ENCODE measurements at places on chromosomes 4 and X.

GRCh38 chr4:158895797-158896576, 127.2 kb downstream of the FNIP2 start:
- DNase-seq, result no peak

DNA sequence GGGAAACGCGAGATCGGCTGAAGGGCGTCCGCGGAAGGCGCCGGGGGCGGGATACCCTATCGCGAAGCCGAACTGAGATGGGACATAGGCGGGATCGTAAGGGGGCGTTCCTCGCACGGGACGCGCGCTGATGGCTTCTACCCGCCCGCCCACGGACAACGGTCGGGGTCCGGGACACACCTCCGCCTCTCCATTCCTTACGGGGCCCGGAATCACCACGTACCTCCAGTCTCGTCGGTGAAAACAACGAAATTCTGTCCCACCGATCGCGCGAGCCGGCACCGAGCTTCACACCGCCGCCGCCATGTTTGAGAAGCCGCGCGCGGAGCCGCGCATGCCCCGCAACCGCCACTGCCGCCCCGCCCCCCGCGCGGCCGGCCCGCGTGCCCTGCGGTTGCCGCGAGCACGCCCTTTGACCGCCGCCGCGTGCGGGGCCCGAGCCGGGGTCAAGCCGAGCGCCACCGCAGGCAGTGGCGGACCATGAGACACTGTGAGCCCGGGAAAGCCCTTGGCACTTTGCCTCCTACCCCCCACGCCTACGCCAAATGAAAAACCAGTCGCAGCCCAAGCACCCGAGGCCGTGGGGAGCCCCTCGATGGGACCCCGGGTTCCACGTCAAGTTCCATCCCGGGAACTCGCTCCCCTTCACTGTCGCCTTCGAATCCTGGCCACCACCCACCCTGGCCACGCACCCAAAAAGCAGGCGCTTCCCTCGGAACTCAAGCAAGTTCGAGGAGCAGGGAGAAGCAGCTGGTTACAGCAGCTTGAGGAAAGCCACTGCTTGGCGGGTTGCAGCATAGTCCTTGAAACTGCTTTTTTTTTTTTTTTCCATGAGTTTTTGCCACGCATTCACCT, at the start of gene SCML2:
SCML2 (minus strand) TSS at position 320 of the 855 bp plus-strand sequence. CDS start 20,617 bp downstream, outside the sequence.
- DNase-seq, result no peak

DNA sequence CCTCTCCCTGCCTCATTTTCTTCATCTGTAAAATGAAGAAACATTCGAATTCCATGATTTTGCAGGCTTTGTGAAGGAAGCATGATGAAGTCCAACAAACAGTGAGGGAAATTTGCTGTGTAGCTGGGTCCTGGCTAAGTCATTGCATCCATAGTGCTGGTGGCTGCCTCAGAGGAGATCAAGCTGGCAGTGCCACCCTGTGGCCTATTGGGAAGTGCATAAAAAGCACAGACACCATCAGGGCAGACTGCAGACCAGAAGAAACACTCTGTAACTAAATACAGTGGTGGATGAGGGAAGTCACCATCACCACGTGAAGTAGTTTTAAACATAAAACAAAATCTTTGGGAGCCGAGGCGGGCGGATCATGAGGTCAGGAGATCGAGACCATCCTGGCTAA, 40.7 kb upstream of the DDX3X start:
- DNase-seq, result no peak

DNA sequence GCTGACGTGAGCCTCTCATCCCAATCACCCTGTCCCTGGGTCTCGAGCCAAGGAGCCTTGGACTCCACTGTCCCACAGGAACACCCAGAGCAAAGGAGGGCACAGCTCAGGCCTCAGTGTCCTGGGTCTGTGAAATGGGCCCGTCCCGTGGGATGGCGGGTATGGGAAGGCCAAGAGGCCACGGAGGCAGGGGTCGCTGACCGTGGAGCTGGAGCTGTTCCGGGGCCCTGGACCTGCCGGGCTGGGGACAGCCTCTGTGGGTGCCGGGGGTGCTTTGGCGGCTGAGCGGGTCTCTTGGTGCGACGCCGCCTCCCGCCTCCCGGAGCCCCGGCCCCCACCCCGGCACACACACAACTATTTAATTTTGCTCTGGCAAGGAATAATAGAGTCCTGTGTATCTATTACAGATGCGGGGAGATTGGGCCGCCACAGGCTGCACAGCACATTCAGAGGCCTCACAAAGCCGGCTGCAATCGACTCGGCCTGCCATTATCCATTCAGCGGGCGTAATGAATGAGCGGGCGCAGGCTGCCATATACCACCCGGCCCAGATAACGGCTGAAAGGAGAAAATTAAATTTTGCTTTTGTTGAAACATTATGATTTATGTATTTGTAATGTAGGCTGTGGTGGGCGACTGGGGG, 83.9 kb upstream of the NKX1-1 start:
- DNase-seq, result no peak

GRCh38 chr4:137266511-137266910, 265.8 kb downstream of the PCDH18 start:
- DNase-seq, result no peak

DNA sequence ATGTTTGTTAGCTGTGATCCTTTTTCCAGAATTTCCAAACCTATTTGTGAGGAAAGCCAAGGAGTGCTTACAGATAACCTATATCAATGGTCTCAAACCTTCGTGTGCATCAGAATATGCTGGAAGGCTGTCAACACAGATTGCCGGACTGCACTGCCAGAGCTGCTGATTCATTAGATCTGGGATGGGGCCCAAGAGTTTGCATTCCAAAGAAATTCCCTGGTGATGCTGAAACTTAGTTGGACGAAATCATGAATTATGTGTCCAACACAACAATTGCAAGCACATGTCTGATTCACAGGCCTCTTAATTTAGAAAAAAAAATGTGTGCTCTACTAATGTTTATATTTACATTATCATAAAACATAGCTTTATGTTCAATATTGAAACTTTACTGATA, 544.0 kb upstream of the AMOT start:
- no peak for DNase-seq

- DNase-seq, result no peak
These were observed 422.6 kb downstream of the BCOR start for GRCh38 chrX:39675162-39675553.

DNA sequence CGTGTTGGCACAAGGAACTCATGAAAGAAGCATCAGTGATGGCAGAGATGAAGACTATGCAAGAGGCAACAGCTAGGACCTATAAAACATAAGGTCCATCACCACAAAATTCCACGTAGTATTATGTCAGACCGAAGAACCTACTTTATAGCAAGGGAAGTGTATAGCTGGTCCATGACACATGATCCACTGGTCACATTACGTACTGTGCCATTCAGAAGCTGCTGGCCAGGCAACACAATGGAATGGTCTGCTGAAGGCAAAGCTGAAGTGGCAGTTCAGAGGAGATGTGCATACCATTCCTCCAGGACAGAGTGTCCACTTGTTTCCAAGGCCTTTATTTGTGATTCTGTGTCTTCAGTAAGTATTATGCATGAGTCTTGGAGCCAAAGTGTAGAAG, 215.5 kb upstream of the UGT8 start:
- DNase-seq, result no peak

- DNase-seq, result no peak
These were observed 65.5 kb upstream of the TRIM2 start for GRCh38 chr4:153138736-153139135.

- no peak for DNase-seq
These were observed 124.4 kb downstream of the RELL1 start for GRCh38 chr4:37561803-37562207.

- no peak for DNase-seq
These were observed 199.7 kb downstream of the HS6ST2 start for GRCh38 chrX:132758759-132759158.

DNA sequence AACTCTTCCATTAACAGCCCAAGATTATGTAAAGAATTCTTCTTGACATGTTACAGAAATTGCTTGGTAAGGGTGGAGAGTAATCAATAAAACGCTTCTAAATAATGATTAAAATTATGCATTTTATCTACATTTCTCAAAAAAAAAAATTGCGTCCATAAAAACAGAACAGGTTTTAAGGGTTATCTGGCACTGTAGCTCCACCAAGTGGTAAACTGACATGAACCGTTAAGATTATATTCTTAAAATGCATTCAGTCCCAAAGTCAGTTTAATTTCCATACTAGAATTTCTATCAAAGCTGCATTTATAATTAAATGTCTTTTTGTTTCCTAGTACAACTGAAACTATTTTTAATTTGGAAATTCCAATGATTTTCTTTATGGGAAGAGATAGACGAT, 214.0 kb upstream of the UGT8 start:
- DNase-seq, result no peak

DNA sequence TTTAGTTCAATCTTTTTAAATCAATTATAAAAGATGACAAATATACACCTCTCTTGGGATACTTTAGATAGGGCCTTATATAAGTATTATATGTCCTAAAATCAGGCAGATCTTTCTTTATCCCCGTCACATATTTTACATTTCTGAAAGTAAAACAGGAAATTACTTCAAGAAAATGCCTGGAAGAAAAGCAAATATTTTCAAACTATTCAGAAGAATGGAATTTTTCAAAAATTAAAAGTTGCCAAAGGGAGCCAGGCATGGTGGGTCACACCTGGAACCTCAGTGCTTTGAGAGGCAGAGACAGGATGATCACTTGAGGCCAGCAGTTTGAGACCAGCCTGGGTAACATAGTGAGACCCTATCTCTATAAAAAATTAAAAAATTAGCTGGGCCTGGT, 34.4 kb downstream of the MGARP start:
- DNase-seq, result no peak

- no peak for DNase-seq
These were observed 174.9 kb downstream of the QDPR start for GRCh38 chr4:17336986-17337385.

- DNase-seq, result no peak
These were observed 156.6 kb downstream of the CHIC2 start for GRCh38 chr4:53907772-53908171.

DNA sequence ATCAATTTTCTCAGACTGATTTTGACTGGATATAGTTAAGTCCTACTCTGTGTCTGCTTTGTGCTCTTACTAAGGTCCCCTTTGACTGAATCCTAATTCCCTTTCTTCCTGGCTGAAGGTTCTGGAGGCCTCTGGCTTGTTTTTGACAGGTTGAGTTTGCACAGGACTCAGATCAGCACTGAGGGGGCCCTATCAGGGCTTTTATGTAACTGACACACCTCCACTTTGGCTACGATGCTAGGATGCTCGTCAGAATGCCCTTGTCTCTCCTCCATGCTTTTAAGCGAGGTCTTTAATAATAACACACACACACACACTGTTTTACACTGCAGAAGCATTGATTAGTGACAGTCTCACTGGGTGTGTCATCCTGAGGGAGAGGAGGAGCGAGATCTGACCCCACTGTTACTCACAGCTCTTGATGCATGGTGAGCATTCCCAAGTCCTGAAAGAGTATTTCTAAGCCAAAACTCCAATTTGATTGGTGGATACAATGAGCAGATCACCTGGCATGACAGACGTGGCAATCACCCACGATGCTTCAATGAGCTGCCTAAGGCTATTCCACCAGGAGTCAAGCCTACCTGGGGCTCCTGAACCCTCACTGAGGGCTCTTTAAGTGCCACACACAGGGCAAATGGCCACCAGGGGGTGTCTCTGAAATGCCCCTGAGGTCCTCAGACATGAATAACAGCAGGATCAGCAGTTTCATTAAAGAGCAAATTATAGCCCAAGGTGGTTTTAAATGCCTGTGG, 130.4 kb upstream of the CPEB2 start:
- no peak for DNase-seq

DNA sequence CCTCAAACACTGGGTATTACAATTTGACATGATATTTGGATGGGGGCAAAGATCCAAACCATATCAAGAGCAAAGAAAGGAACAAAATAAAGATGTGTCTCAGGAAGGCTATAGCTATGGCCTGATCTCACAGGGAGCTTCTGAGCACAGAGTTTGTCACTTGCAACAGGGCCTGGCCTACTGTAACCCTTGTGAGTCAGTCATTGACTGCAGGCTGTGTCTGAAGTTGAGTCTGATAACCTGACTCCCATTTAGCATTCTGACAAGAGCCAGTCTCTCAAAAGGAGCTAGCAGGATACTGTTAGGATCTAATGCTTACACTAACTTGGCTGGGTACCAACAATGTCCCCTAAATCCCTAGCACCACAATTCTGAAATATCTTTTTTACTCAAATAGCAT, 612.5 kb upstream of the TECRL start:
- no peak for DNase-seq

GRCh38 chr4:176945334-176945733, 152.6 kb upstream of the VEGFC start:
- DNase-seq, result no peak

DNA sequence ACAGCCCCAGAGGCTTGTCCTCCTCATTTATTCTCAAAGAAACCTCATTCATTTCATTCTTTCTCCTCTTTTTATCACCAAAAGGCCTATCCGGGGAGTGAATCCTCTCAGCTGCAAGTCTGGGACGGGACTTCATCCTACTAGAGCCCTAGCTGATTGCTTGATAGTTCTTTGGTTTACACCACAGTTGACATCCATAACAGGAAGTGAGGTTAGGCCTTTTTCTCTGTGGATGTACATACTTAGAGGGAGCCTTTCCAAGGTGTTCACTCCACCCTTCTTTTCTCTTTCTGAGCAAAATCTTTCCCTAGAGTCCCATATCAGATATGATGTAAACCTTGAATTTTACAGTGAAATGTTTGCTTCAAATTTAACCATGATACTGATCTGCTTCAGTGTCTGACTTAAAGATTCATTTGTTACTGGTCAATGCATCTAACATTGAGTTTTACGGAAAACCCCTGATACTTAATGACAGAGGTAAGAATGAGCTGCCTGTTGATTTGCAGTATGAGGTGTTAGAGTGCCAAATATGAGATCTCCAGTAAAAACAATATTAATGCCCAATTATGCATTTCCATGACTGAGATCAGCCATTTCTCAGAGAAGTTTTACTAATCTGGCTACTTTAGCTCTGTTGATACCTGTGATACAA, 16.8 kb upstream of the CXCL5 start:
- no peak for DNase-seq

DNA sequence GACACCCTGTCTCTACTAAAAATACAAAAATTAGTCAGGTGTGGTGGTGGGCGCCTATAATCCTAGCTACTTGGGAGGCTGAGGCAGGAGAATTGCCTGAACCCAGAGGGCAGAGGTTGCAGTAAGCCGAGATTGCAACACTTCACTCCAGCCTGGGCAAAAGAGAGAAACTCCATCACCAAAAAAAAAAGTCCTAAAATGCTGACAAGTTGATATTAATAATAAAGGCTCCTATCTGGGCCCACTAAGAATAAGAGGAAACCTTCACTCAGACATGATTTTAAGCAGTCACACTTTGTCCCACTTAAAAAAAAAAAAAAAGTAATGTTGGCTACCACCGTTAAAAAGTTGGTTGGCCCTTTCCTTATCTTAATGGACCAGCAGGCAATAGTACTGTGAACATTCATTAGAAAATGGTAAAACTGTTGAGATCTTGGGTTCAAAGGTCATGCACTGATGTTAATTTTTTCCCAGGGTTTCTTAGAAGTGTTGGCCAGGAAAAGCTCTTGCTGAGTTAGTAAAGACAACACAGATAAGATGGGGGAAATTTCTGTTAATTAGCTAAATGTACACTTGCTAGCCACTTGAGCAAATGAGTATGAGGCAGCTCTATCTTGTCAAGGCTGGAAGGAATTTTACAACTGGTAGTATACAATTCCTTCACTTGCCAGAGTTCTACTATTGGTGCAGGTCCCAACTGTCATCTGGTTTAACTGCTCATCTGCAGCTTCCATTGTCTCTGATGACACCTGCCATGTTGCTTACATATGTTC, 43.6 kb upstream of the BMP2K start:
- no peak for DNase-seq

All from stimulated activated CD8-positive, alpha-beta memory T cell treated with anti-CD3 and anti-CD28 coated beads, Interleukin-4, amount 100 ng/mL, for 4 hours (primary cell).